Brain microvascular endothelial cell (primary cell): ENCODE measurements at places on chromosomes 6 and 20.
A peak's percentile ranks its signal among the peaks of the same experiment; 100 is the strongest.

- no peak for DNase-seq
Measured at GRCh38 chr6:129638686-129639085, 71.3 kb downstream of the ARHGAP18 start.

GRCh38 chr6:143965503-143966171, 42.4 kb downstream of the PLAGL1 start:
- DNase-seq: peak; percentile 47

GRCh38 chr6:163455552-163455951, 41.0 kb downstream of the QKI start:
- DNase-seq: peak; percentile 54

GRCh38 chr6:156698239-156699016, 78.8 kb upstream of the ARID1B start:
- DNase-seq: no peak

GRCh38 chr6:155542036-155542435, 86.4 kb upstream of the NOX3 start:
- no peak for DNase-seq

DNA sequence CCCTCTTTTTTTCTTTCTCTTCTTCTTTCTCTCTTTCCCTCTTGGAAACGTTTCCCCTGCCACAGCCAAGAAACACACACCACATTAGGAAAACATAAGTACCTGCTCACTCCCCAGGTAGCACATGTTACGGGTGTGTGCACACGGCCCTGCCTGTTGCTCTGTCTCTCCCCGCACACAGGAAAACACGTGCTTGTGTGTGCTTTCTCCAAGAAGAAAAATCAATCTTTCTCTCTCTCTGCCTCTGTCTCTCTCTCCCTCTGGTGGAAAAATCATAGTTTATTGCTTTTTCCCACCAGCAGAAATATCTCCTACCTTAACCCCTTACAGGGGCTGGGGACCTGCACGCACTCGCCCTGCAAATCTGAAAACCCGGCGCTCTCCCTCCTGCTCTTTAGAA, 102.3 kb downstream of the EDN3 start:
- no peak for DNase-seq

GRCh38 chr6:170368544-170368943, 62.0 kb downstream of the FAM120B start:
- no peak for DNase-seq

DNA sequence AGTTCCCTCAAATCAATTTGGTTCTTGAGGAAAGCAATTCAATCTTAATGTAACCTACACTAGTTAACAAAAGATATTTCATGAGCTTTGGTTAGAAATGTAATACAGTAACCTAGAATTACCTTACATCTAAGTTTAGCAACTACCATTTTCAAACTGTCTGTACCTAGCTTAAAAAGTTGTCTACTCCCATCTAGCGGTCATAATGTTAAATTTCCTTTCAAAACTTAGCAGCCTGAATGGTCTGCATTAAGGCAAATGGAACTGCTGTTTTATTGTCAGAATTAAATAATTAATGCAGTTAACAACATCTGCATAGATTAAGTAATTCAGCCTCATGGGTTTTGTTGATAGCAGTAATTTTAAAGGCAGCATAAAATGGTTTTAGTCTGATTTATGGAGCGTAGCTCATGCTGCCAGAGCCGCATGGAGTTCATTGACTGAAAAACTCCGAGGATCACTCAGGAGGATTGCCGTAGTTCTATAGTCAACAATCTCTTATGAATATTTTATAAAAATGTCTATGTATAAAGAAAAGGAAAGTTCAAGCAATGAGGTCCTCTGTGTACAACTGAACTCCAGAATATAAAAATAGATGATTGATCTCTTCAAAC, 485.4 kb upstream of the MANEA start:
- DNase-seq: peak; percentile 39

DNA sequence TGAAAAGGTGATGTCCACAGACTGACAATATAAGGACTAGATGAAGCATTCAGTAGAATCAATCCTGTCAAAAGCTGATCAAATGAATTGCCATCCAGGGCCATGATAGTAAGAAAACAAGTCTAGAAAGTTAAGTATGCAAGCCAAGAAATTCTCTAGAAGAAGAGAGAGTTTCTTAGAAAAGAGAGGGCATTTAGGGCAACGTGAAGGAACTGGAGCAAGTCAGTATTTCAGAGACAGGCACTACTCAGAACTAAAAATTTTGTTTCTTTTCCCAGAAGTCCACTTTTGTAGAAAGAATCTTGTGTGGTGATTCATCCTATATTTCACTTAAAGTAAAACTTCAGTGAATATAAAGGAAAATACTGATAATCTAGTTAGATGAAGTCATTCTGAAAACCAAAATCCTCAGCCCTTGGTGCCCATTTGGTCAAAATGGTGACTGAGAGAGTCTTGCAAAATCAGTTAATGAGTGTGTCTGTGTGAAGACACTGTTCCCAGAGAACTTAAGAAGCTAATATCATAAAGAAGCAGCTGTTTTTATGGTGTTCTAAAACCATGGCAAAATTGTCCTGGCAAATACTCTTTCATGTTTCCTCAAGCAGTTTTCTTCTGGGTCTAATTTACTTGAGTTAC, 82.2 kb downstream of the COL19A1 start:
- DNase-seq: no peak

GRCh38 chr6:159399751-159400221, 230.6 kb downstream of the FNDC1 start:
- DNase-seq: no peak

- no peak for DNase-seq
Measured at GRCh38 chr6:45185403-45186251, 142.5 kb upstream of the RUNX2 start.

GRCh38 chr6:75171986-75172385, 33.9 kb downstream of the COL12A1 start:
- no peak for DNase-seq

GRCh38 chr6:151721146-151721545, 86.3 kb upstream of the ESR1 start:
- DNase-seq: no peak

DNA sequence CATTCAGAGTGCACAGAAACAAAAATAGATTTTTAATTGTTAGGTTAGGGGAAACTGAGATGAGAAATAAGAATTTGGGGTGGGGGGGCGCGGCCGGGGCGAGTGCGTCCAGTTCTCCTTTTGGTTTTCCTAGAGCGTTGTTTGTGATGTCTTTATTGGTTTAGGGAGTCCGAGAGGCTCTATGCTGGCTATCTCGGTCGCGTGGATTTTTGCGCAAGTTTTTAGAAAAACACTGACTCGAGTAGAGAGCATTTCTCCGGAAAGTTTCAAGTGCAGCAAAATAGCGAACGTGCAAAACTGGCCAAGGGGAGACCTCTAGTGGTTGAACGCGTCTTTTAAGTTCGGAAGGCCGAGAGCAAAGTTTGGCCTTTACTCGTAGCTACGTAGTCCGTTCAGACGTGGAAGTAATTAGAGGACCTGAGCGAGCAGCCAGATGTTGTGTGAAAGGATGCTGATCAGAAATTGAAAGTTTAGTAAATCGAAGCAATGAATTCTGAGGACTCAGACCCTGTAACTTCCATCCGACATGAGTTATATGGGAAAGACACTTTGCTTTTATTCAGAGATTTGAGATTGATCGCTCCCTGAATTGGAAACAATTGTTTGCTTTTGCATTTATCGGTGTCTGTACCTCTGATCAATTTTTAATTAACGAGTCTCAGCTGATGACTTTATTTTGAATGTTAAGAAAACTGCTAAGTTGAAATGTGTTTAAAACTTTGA, 2.7 kb downstream of the L3MBTL3 start:
- DNase-seq: peak; percentile 92

- DNase-seq: no peak
Measured at GRCh38 chr6:140208286-140208685, 833.8 kb upstream of the CITED2 start.

DNA sequence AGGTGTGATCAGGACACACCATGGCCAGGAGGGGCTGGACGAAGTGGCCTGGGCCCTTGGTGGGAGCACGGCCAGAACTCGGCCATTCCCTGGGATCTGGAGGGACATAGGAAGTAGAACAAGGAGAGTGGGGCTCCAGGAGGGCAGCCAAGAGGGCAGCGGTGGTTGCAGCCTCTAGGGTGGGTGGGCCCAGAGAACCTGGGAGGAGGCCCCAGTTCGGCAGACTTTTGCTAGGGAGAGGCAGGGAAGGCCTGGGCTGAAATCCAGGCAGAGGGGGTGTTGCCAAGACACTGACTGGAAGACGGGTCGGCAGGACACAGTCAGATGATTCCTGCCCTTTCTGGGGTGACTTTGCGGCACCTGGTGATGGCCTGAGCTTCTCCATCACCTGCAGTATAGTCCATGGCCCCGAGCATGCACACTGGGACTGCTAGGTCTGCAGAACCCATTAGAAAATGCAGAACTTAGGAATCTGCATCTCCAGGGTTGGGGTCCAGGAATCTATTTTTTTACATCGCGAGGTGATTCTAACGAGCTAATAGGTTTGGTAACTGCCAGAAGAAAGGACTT, 224.8 kb downstream of the SYNDIG1 start:
- no peak for DNase-seq

DNA sequence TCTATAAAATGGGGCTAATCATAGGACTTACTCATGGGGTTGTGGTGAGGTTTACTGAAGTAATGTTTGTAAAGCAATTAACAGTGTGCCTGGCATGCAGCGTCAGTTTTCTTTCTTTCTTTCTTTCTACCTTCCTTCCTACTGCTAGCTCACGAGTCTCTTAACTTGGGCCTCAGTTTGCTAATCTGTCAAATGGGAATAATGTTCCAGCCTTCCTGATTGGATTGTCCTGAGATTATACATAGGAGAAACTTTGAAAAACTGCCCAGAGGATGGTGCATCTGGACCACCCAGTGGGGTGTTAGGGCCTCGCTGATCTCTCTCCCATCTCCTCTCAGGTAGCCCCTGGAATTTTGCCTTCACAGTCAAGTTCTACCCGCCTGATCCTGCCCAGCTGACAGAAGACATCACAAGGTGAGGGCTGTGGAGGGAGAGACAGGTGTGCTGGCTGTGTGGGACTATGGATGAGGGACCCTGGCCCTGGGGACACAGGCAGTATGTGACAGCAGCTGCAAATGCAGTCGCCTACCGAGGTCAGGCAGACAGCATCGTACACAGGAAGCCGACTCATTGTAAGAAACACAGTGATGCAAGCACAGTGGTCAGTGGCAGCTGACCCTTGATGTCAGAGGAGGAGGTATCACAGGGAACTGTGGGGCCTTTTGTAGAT, 27.5 kb downstream of the EPB41L1 start:
- peak; percentile 74 for DNase-seq

GRCh38 chr20:46311039-46311650, 2.8 kb upstream of the CDH22 start:
- no peak for DNase-seq

- DNase-seq: no peak
Measured at GRCh38 chr6:40358473-40359460, 228.4 kb downstream of the LRFN2 start.

GRCh38 chr6:21352131-21352530, 241.4 kb upstream of the SOX4 start:
- DNase-seq: no peak

DNA sequence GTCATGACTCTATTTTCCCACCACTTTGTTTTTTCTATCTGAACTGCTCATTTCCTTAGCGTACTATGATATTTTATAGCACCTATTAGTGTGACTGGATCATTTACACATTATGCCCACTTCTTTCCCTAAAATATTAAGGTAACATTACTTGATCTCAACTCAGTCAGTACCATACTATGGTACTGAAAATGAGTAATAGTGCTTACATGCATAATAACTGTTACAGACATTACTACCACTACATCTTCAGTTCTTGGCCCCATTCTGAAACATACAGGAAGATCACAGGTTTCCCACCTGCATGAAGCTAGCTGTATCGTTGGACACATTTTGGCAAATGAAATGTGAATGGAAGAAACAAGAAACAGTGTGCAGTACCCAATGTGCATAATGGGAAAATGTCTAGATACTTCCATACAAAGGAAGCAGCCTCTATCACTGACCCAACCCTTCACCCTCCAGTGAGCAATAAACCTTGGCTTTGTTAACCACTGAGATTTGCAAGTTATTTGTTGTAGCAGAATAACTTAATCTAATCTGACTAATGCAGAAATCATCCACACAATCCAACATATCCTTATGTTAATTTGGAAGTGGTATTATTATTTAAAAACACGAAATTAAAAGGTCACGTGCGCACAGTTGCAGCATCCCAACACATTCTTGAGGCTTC, 108.6 kb upstream of the DOK5 start:
- DNase-seq: no peak

DNA sequence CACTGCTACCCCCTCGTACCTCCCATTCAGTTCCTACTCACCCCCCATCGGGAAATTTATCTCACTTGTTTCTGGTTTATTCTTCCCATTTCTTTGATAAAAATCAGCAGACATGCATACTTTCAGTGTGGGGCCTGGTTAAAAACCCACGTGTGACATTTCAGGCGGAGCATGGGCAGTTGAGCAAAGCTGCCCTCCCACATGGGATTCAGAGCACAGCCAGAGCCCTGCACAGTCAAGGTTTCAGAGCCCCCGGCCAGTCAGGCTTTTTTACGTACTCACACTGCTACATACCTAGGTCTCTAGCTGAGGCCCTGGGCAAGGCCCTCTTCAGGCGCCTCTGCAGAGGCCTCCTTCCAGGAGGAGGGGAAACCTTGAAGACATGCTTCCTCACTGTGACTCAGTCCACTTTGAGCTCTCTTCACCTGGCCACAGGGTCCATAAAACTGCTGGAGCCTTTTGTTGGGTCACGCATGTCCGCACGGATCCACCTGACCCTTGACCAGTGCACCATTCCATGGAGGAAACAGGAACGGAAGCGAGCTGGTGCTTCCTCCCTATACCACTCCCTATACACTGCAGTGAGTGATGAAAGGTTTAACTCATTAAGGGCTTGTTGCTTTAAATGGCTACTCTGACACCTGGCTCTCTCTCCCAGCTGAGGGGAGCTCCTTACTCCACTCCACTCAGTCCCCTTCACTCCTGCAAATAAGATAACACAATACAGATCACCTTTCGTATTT, 713.3 kb downstream of the PRKN start:
- DNase-seq: no peak

GRCh38 chr6:162157167-162157870, 570.2 kb downstream of the PRKN start:
- no peak for DNase-seq

GRCh38 chr6:89963391-89963790, 69.1 kb downstream of the GJA10 start:
- no peak for DNase-seq

- no peak for DNase-seq
Measured at GRCh38 chr6:143248359-143248758, 187.7 kb downstream of the AIG1 start.

DNA sequence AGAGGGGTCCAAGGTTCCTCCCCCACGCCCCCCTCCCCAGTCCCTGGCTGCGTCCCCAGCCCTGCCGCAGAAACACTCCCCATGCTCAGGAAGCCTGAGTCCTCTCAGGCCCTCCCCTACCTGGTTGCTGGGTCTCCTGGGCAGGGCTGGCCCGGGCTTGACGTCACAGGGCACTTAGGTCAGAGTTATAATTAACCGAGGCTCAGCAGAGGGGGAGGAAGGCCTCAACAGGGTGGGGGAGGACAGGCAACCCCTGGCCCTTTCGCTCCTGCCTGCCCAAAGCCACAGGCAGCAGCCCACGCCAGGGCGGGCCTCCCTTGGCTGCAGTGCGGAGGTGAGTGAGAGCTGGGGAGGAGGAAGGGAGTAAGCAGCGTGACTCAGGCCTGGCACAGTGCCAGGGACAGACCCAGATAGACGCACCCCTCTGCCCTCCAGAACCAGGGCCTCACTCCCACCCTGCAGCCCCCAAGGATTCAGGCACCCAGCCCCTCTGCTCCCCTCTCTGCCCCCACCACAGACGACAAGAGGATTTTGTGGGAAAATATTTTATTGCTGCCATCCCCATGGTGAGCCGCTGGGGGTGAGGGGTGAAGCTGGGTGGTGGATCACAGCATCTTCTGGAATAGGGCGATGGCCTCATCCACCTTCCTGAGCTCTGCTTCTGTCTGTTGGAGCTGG, at the start of gene VWA7:
Gene VWA7 (minus strand): TSS at position 340 of the 678 bp plus-strand sequence. CDS start 549 bp downstream, outside the sequence.
- peak; percentile 54 for DNase-seq

GRCh38 chr20:1907586-1907985, 12.4 kb downstream of the SIRPA start:
- peak; percentile 5 for DNase-seq
